Esophagus mucosa (tissue), 1 donor: ENCODE measurements at places on chromosomes 2 and 18. TPM values are rescaled to one million over a fixed set of nuclear protein-coding genes. Genes with fewer than 3 reads are reported as not detected.

CNDP2 gene
- 185 TPM for total RNA-seq

COL3A1 gene
- total RNA-seq: 43.8 TPM

EFHD1 gene
- 1.1 TPM for total RNA-seq

GAL3ST2 gene
- total RNA-seq: not detected

EPC2 gene
- 16.4 TPM for total RNA-seq

REG3A gene
- total RNA-seq: not detected

GORASP2 gene
- 60.8 TPM for total RNA-seq

LHCGR gene
- total RNA-seq: not detected

PLB1 gene
- 1.6 TPM for total RNA-seq

TXNDC9 gene
- 25.6 TPM for total RNA-seq

RND3 gene
- 62.3 TPM for total RNA-seq

IL36G gene
- 27.4 TPM for total RNA-seq

SNORC gene
- total RNA-seq: 1.8 TPM

DCDC2C gene
- total RNA-seq: not detected

ZNF514 gene
- total RNA-seq: 7.4 TPM

CHRNG gene
- total RNA-seq: not detected

GLB1L gene
- total RNA-seq: 2.4 TPM

TUBA3D gene
- not detected for total RNA-seq

ANKMY1 gene
- total RNA-seq: 8.9 TPM

PROC gene
- total RNA-seq: 0.20 TPM

NDC80 gene
- total RNA-seq: 9.7 TPM

CMPK2 gene
- total RNA-seq: 2.6 TPM

NOL4 gene
- not detected for total RNA-seq

CLEC4F gene
- total RNA-seq: not detected

NEURL3 gene
- not detected for total RNA-seq

SRD5A2 gene
- total RNA-seq: not detected

RSAD2 gene
- total RNA-seq: 1.6 TPM

CRYBA2 gene
- total RNA-seq: not detected

CHRND gene
- total RNA-seq: not detected

EPB41L3 gene
- total RNA-seq: 16.3 TPM

PSTPIP2 gene
- 4.7 TPM for total RNA-seq

UCN gene
- total RNA-seq: 0.56 TPM

RETSAT gene
- 77.9 TPM for total RNA-seq

FAM237A gene
- not detected for total RNA-seq

TYMS gene
- total RNA-seq: 28.4 TPM

RAB31 gene
- 50.0 TPM for total RNA-seq

SLC4A5 gene
- 0.56 TPM for total RNA-seq

BCL11A gene
- 43.0 TPM for total RNA-seq

CNGA3 gene
- total RNA-seq: not detected

LBX2 gene
- total RNA-seq: 0.32 TPM

ZRANB3 gene
- total RNA-seq: 4.5 TPM
